Mucosa of descending colon (tissue), 3 donors: ENCODE measurements at places on chromosomes 11 and 22.
A peak's percentile ranks its signal among the peaks of the same experiment; 100 is the strongest.

DNA sequence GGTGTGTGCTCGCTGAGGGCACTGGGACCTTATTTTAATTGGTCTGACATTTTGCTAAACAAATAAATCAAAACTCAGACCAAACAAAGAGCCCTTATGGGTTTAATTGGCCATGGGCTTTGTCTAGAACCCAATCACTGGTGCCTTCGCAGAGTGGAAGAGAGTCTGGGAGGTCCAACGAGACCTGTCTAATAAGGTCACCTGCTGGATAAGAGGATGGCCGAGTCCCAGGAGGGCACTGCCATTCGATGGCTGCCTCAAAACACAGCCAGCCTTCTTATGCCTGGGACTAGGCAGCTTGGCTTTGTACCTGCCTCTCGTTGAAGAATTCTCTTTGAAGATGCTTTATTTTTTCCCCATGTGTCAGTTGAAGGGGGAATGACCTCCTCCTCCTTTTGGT lies 171.1 kb downstream of the CEP164 start:
- no peak for DNase-seq

GRCh38 chr11:108351468-108351867 lies 115.9 kb downstream of the C11orf65 start:
- no peak for DNase-seq

DNA sequence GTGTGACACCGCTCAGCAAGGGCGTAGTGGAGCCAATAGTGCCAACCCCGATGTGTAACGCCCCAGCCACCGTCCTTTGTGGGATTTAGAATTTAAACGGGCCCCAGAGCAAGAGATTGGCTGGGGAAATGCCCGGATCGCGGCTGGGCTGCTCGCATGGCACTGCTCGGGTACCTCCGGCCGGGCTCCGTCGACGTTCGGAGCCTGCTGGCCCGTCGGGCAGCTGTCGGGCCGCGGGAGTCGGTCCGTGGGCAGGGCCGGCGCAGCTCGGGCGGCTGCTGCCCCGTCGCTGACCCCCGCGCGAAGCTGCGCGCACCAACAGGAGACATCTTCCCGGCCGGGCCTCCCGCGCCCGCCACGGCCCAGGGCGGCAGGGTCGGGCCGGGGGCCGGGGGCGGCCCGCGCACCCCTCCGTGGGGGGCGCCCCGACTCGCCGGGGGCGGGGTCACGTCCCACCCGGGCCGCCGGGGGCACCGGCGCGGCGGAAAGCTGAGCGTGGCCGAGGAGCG lies 1.3 kb upstream of the KDM2A start:
- DNase-seq: peak; percentile 50

GRCh38 chr11:123181075-123181474 lies 14.0 kb downstream of the CLMP start:
- DNase-seq: no peak

DNA sequence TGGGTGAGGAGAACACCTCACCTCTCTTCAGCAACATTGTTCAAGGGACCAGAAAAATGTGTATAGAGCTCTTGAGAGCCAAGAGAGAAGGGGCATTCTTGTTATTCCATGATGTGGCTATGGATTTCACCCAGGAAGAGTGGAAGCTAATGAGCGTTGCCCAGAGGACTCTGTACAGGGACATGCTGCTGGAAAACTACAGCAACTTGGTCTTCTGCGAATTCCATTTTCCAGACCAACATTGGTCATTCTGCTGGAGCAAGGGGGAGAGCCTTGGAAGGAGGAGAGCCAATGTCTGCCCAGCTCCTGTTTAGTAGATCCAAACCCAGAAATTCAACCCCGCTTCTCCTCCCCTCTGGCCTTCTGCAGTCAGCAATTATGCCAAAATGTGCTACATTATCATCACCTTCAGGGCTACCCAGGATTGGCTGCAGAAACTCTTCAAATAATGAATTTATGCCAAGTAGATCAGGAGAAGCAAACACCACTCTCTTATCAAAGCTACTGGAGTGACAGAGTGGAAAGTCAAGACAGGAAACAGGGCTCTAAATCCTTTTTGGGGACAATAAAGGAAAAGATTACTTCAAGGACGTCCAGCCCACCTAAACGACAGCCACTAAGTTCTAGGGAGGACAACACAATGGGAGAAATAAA lies 707.5 kb upstream of the LUZP2 start:
- no peak for DNase-seq
